Activated CD4-positive, alpha-beta memory T cell treated with anti-CD3 and anti-CD28 coated beads for 36 hours (primary cell): ENCODE measurements at places on chromosomes 11 and 22.

GRCh38 chr11:3046190-3046589 is 11.0 kb downstream of the CARS1 start:
- H3K36me3 ChIP-seq: peaks cover 19% of the 10 kb centered on the region
- H3K27me3 ChIP-seq: no peaks in the 10 kb centered on the region
- H3K4me3 ChIP-seq: no peak overlapping the region

DNA sequence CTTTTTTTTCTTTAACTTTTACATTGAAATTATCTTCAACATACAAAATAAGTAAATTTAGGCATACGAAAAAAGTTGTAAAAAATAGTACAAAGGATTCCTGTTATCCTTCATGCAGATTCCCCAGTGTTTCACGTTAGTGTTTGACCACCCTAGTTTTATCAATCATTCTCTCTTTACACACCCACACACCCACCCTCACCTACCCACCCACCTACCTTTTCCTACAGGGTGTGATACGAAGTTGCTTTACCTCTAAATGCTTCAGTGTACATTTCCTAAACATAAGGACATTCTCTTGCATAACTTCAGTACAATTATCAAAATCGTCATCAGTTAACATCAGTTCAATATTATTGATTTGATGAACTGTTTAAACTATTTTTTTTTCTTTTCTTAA is 37.0 kb downstream of the HIPK3 start:
- peaks cover 25% of the 10 kb centered on the region for H3K36me3 ChIP-seq
- H3K4me1 ChIP-seq: peaks cover 43% of the 10 kb centered on the region
- H3K4me3 ChIP-seq: no peak overlapping the region
- no peak for DNase-seq
- no peak overlapping the region for H3K27ac ChIP-seq

DNA sequence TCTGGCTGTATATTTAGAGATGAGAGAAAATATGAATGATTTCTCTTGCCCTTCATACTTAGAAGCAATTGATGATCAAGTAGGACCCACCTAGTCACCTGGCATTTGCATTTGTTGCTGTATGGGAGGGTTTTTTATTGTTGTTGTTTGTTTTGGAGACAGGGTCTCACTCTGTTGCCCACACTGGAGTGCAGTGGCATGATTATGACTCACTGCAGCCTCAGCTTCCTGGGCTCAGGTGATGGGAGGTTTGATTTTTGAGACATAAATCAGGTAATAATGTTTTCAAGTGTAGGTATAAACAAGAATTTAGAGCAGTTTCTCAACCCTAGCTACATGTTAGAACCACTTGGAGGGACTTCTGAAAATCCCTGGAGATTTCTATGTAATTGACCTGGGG is 63.0 kb downstream of the TNRC6B start:
- peak; percentile 34 for DNase-seq
- peaks cover 88% of the 10 kb centered on the region for H3K4me1 ChIP-seq
- peaks cover under 1% of the 10 kb centered on the region for H3K36me3 ChIP-seq
- H3K27ac ChIP-seq: peak overlapping the region; percentile 84
- H3K27me3 ChIP-seq: no peaks in the 10 kb centered on the region
- H3K4me3 ChIP-seq: peak overlapping the region; percentile 30

DNA sequence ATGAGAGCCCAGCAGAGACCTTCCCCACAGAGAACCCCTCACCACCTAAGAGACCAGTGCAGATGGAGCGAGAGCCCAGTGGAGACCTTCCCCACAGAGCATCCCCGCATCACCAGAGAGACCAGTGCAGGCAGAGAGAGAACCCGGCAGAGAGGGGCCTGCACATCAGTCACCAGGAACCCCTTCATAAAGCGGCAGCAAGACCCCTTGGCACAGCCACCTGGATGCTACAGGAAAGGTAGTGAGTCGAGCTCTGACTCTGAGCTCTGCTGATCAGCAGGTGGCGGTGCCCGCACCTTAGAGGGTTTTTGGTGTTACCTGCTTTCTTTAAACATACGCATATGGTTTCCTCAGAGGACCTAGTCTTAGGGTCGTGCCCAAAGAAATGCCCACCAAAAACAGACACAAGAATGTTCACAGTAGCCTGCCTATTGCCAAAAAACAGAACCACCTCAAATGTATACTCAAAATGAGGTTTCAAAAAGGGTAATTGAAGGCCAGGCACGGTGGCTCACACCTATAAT is 678.7 kb downstream of the BRD1 start:
- H3K27me3 ChIP-seq: peaks cover 6% of the 10 kb centered on the region
- H3K4me1 ChIP-seq: no peaks in the 10 kb centered on the region
- no peaks in the 10 kb centered on the region for H3K36me3 ChIP-seq
- no peak overlapping the region for H3K4me3 ChIP-seq
- no peak overlapping the region for H3K27ac ChIP-seq
- DNase-seq: no peak

- H3K36me3 ChIP-seq: peaks cover 10% of the 10 kb centered on the region
- peaks cover 4% of the 10 kb centered on the region for H3K4me1 ChIP-seq
- no peak overlapping the region for H3K27ac ChIP-seq
- DNase-seq: no peak
- no peak overlapping the region for H3K4me3 ChIP-seq
These were observed 43.3 kb downstream of the ENDOD1 start for GRCh38 chr11:95132956-95133355.

GRCh38 chr11:69683764-69684333 is 8.7 kb upstream of the LTO1 start:
- no peaks in the 10 kb centered on the region for H3K36me3 ChIP-seq
- H3K4me1 ChIP-seq: peaks cover 10% of the 10 kb centered on the region
- DNase-seq: no peak
- H3K27ac ChIP-seq: no peak overlapping the region

GRCh38 chr22:48319321-48320047 is 1508.2 kb downstream of the BRD1 start:
- no peaks in the 10 kb centered on the region for H3K36me3 ChIP-seq
- H3K4me1 ChIP-seq: no peaks in the 10 kb centered on the region
- no peak overlapping the region for H3K27ac ChIP-seq
- no peak overlapping the region for H3K4me3 ChIP-seq
- H3K27me3 ChIP-seq: peaks cover 10% of the 10 kb centered on the region

DNA sequence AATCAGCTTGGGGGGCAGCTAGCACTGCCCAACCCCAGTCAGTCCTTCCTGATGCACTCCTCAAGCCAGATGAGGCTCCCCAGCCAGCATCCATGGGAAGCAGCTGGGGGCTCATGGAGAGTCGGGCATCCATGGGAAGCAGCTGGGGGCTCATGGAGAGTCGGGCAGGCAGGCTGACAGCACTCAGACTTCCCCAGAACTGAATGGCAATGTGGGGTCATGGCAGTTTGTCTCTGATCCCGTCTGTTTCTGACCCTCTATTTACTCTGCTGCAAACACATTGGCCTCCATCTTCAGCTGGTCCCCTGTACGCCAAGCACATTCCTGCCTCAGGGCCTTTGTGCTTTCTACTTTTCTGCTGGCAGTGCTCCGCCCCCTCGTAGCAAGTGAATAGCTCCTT is 314.8 kb downstream of the NTM start:
- H3K4me3 ChIP-seq: no peak overlapping the region
- DNase-seq: no peak
- H3K36me3 ChIP-seq: no peaks in the 10 kb centered on the region
- H3K27me3 ChIP-seq: peaks cover 9% of the 10 kb centered on the region
- H3K27ac ChIP-seq: no peak overlapping the region
- no peaks in the 10 kb centered on the region for H3K4me1 ChIP-seq

GRCh38 chr11:102546427-102546826 is 15.9 kb upstream of the MMP7 start:
- peaks cover 1% of the 10 kb centered on the region for H3K27me3 ChIP-seq
- H3K27ac ChIP-seq: no peak overlapping the region
- no peaks in the 10 kb centered on the region for H3K4me1 ChIP-seq
- H3K36me3 ChIP-seq: no peaks in the 10 kb centered on the region
- no peak for DNase-seq

- no peak for DNase-seq
- H3K27ac ChIP-seq: no peak overlapping the region
- H3K27me3 ChIP-seq: peaks cover 5% of the 10 kb centered on the region
- no peaks in the 10 kb centered on the region for H3K36me3 ChIP-seq
- no peaks in the 10 kb centered on the region for H3K4me1 ChIP-seq
- H3K4me3 ChIP-seq: no peak overlapping the region
These were observed 49.4 kb upstream of the CEP295 start for GRCh38 chr11:93611836-93612677.

DNA sequence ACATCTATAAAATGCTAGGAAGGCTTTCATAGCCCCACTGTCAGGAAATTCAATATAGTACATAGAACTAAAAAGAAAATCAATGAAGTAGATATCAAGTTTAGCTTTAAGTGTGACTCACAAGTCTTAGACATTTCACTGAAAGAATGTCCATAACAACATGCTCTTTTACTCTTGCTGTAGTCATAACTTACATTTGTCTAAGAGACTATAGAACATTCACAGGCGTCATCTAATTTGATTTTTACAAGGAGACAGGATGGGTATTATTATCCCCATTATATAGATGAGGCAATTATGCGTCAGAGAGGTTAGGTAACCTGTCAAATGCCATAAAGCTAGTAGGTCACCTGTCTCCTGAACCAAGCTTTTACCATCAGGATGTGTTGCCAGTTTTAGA is 36.9 kb downstream of the BDNF start:
- H3K4me3 ChIP-seq: no peak overlapping the region
- no peaks in the 10 kb centered on the region for H3K27me3 ChIP-seq
- H3K4me1 ChIP-seq: no peaks in the 10 kb centered on the region
- no peak overlapping the region for H3K27ac ChIP-seq
- no peak for DNase-seq

- H3K36me3 ChIP-seq: no peaks in the 10 kb centered on the region
- H3K4me3 ChIP-seq: no peak overlapping the region
- H3K27ac ChIP-seq: no peak overlapping the region
- peaks cover 42% of the 10 kb centered on the region for H3K27me3 ChIP-seq
These were observed 145.5 kb upstream of the RASSF10 start for GRCh38 chr11:12863605-12864121.

DNA sequence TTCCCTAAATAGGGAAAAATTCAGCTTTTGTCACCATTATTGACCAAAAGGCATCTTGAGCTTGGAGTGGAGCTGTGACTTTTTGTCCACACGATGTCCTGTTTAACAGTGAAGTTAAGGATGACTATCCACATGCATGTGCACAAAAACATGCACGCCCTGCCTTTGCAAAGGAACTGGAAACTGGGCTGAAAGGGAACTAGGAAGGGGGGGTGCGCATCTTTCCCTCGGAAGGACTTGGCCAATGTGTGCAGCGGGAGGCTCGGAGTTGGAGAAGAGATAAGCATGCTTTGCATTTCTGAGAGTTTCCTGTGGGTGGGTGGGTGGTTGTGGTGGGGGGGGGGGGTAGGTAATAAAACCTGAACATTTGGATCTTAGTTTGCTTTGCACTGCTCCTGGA is 411 bp upstream of the KIRREL3 start:
- peaks cover 36% of the 10 kb centered on the region for H3K27me3 ChIP-seq
- H3K27ac ChIP-seq: no peak overlapping the region
- no peak for DNase-seq
- H3K4me3 ChIP-seq: no peak overlapping the region
- no peaks in the 10 kb centered on the region for H3K4me1 ChIP-seq

DNA sequence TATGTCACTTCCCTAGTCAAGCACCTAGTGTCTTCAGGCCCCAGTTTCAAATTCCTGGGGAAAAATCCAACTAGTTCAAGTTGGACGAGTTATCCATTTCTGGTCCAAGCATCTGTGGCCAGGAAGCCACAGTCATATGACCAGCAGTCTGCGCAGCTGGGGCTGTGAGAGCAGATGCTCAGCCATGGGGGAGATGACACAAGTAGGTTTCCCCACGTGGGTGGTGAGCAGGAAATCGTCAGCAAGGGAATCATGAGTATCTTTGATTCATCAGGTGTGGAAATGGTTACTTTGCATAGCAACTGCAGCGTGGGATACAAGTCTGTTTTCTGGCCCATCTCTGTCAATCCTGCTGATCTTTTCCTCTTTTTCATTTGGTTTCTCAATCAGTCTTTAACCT is 185.3 kb downstream of the C11orf91 start:
- H3K4me3 ChIP-seq: no peak overlapping the region
- H3K4me1 ChIP-seq: peaks cover 5% of the 10 kb centered on the region
- peaks cover 15% of the 10 kb centered on the region for H3K27me3 ChIP-seq
- no peak overlapping the region for H3K27ac ChIP-seq
- no peaks in the 10 kb centered on the region for H3K36me3 ChIP-seq

- peaks cover 35% of the 10 kb centered on the region for H3K4me1 ChIP-seq
- no peak for DNase-seq
- no peak overlapping the region for H3K4me3 ChIP-seq
- H3K27ac ChIP-seq: no peak overlapping the region
- H3K27me3 ChIP-seq: peaks cover 1% of the 10 kb centered on the region
These were observed 17.5 kb upstream of the CBX7 start for GRCh38 chr22:39169797-39170466.
